Activated CD4-positive, alpha-beta memory T cell treated with anti-CD3 and anti-CD28 coated beads, Interleukin-2, amount 10 ng/mL, durations not matched to agents 7 days and 5 days (primary cell): ENCODE measurements at places on chromosomes 1 and 21. TPM values are rescaled to one million over a fixed set of nuclear protein-coding genes. Genes with fewer than 3 reads are reported as not detected.

The NR0B2 gene
- total RNA-seq, result not detected

The CFAP74 gene
- not detected for total RNA-seq

GRCh38 chr1:171280599-171280998 lies 32.3 kb downstream of the FMO1 start:
- DNase-seq, result no peak

DNA sequence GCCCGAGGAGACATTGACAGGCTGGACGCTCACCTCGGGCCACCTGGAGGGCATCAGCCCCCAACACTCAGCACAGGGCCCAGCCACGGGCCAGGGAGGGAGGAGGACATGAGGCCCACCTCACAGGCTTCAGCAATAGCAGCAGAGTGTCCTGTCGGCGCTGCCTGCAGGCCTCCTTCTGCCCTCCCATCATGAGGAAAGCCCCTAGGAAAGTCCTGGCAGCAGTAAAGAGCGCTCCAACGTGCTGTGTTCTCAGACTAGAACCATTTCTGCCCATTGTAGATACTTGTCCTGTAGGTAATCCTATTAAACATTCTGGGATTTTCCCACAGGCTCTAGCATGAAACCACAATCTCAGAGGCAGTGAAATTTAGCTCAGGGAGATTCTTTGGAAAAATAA lies 62.0 kb upstream of the GALNT2 start:
- no peak for DNase-seq

The TMEM269 gene
- total RNA-seq, result not detected

DNA sequence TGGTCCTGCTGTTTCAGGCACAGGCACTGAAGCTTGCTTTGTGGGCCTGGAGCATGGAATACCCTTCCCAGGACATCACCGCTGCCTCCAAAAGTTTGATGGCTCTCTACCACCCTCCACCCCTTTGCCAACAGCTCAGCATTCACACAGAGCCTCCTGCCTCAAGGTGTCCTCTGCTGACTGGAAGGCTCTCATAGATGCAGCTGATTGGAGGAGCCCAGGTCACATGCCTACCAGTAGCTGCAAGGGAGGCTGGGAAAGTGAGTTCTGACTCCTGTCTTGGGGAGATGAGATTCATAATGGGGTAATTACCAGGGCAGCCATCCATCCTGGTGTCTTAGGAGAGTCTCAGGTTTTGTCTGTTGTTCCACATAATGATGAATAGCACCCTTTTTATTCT lies 124.8 kb upstream of the GRIK3 start:
- DNase-seq, result no peak

The HENMT1 gene
- 27.3 TPM for total RNA-seq

The MIER1 gene
- total RNA-seq, result 62.0 TPM

GRCh38 chr1:246837418-246838117 lies 94.2 kb downstream of the AHCTF1 start:
- DNase-seq, result no peak

GRCh38 chr1:36894824-36895223 lies 139.5 kb downstream of the GRIK3 start:
- DNase-seq, result no peak

The ESRRG gene
- total RNA-seq, result not detected

DNA sequence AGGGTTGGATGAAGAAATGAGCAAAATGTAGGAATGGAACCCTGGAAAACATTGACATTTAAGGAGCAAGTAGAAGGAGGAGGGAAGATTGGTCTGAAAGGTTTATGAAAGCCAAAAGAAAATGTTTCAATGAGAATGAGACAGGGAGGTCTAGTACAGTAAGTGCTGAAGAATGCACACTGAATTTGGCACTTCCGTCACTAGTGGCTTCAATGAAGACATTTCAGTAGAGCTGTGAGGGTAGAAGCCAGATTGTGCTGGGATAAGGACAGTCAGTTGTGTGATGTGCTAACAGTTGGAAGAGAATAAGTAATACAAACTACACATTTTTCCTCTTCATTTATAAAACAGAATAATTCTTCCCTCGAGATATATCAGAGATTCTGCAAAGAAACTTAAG lies 17.1 kb downstream of the THEM4 start:
- no peak for DNase-seq

GRCh38 chr1:236058141-236058934 lies 6.6 kb downstream of the NID1 start:
- DNase-seq, result no peak

GRCh38 chr1:168634951-168635532 lies 58.6 kb downstream of the XCL1 start:
- no peak for DNase-seq

GRCh38 chr21:14487490-14488432 lies 58.4 kb downstream of the SAMSN1 start:
- no peak for DNase-seq

The ADCY10 gene
- 0.05 TPM for total RNA-seq

DNA sequence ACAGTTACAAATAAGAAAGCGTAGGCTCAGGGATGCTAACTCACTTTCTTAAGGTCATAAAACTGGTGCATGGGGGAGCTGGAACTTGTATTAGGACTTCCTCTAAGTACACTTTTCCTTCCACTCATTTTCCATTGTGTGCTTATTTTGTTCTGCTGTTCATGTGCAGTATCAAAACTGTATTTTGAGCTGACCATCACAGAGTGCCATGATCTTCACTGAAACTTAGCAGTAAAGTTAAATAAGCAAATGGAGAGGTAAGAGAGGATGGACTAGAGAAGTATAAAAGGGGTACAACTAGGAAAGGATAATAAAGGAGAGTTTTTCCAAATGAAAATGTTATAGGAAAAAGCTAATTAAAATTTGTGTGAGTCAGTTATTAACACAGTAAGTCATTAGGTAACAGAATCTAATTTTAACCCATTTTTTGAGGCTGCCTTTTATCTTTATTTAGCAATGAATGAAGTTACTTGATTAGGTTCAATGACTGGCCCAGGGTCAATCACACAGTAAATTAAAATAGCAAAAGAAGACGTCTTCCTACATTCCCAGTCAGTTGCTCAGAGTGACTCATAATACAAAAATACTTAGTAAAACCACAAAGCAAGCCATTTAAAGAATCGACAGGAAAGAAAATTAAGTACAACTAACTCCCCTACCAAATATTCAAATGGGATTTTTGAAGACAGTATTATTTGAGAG lies 165.8 kb upstream of the C1orf105 start:
- DNase-seq, result no peak

DNA sequence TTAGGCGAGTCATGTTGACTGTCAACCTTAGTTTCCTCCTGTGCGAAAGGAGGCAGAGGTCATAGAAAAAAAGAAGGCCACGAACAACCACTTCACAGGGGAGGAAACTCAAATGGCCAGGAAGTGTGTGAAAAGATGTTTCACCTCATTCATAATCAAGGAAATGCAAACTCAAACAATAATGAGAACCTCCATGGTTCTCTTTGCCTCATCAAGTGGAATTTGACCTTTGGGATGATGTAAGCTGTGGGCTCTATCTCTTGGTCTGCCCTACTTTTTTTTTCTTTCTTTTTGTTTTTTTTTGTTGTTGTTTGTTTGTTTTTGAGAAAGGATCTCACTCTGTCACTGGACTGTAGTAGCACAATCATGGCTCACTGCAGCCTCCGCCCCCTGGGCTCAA lies 55.9 kb upstream of the GRHL3 start:
- DNase-seq, result no peak

DNA sequence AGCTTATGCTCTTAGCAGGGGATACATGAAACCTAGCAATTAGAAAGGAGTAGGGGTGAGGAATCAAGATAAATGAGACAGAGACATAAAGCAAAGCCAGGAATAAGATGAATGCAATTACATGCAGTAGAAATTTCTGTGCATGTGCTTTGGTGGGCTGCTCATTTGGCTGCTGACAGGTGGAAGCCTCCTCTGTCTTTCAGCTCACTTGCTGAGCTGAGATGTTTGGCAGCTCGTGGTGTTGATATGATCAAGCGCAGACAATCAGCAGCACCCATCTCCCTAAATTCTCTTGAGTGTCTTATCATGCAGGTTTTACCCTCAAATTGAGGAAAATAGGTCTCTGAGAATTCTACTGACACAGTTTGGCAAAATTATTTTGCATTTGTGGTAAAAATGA lies 108.3 kb upstream of the CD34 start:
- no peak for DNase-seq

The TMPRSS2 gene
- total RNA-seq, result not detected

The CYB5RL gene
- total RNA-seq, result 8.9 TPM

The NLRP3 gene
- total RNA-seq, result 0.25 TPM

The TMPRSS15 gene
- total RNA-seq, result not detected

DNA sequence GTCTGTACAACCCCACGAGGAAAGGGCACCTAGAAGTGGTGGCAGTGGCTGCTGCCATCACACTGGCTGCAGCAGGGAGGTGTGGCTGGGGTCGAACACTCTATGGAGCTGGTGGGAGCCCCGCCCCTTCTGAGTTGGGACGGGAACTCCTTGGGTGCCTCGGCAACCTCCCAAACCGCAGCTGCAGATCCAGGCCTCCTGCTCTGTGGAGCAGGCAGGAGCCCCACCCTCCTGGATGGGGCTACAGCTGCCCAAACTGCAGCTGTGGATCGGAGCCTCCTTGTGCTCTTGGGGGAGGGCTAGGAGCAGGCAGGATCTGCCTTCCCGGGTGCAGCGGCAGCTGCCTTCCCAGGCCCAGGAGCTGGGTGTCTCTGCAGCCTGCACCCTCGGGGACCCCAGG lies 38.9 kb upstream of the TARDBP start:
- no peak for DNase-seq

The PTPRU gene
- 0.13 TPM for total RNA-seq

The CNR2 gene
- 0.08 TPM for total RNA-seq

GRCh38 chr1:115166531-115167091 lies 77.3 kb upstream of the TSPAN2 start:
- no peak for DNase-seq

- DNase-seq, result no peak
Measured at GRCh38 chr1:175278734-175279116, 86.1 kb upstream of the KIAA0040 start.

The GRIK3 gene
- not detected for total RNA-seq
